ENCODE measurements at places on chromosomes 13 and 19.

DNA sequence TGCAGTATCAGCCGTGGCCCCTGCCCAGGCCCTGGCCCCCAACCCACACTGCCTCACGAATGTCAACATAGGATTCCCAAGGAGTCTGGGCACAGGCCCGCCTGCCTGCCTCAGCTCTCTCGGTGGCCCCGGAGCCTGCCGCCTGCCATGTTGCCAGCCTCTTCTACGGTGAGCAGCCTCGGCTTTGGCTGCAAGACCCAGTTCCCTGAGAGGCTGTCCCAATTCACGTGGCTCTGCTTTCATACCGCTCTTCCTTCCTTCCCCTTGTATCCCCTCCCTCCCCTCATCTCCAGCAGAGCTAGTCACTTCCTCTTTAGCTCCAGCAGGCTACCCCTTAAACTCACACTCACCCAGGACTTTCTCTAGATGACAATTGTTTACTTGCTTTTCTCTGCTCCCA is 42.7 kb downstream of the SERP2 start:
- DNase-seq, result no peak

DNA sequence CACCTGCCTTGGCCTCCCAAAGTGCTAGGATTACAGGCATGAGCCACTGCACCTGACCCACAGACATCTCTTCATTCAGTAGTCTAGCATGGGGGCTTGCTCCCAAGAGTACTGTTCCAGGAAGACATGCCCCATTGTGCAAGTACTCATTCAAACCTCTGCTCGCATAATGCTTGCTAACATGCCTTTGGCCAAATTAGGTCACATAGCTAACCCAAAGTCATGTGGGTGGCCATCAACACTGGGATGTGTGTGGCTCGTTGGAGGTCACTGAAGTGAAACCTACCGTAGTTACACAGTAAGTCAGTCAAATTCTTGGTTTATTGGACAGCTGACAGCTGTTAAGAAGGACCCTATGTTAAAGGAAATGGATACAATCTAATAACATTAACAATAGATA is 20.3 kb downstream of the RFXAP start:
- DNase-seq, result no peak

GRCh38 chr13:24192811-24193162 is 32.3 kb downstream of the SPATA13 start:
- DNase-seq, result no peak

GRCh38 chr13:22061806-22062391 is 391.0 kb downstream of the FGF9 start:
- peak; percentile 78 for DNase-seq

GRCh38 chr19:24081056-24081455 is 5.9 kb upstream of the ZNF254 start:
- DNase-seq, result no peak

- no peak for DNase-seq
Measured at GRCh38 chr19:7395360-7396066, 46.8 kb downstream of the ARHGEF18 start.
